HEK293T (cell line): ENCODE measurements at places on chromosomes 2 and 18.

- no peak for DNase-seq
Observed at GRCh38 chr2:241774419-241775222, 2.0 kb upstream of the GAL3ST2 start.

- DNase-seq, result no peak
Observed at GRCh38 chr2:41283079-41283775, 764.6 kb upstream of the PKDCC start.

- no peak for DNase-seq
Observed at GRCh38 chr18:59699750-59700534, 2.7 kb upstream of the CCBE1 start.

GRCh38 chr18:76378526-76379215, 116.4 kb downstream of the ZNF516 start:
- DNase-seq, result no peak

DNA sequence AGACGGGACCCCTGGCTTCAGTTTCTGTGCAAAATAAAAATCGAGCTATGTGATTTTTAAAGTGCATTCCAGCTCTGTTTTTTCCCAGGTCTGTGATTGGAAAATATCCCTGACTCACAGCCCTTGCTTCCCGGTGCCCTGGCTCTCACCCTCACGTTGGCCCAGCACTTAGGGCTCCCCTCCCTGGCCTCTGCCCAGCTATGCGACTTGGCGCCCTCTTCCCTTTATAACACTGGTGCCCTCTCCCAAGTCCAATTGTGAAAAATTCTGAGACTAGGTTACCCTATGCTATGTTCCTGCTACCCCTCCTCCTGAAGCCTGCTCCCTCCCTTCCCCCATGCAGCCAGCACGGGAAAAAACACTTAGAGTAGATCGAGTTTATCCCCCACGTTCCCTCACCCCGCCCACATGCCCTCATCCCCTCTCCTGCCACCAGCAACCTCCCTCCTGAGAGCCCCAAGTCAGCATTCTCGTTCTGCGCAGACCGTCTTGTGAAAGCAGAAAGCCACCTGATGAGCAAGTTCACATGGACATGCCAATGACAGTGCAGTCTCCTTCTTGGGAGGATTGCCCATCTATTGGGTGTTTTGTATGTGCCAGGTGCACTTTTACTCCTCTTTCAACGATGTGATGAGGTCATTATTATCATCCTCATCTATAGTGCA, 228.8 kb downstream of the VAPA start:
- DNase-seq, result no peak

DNA sequence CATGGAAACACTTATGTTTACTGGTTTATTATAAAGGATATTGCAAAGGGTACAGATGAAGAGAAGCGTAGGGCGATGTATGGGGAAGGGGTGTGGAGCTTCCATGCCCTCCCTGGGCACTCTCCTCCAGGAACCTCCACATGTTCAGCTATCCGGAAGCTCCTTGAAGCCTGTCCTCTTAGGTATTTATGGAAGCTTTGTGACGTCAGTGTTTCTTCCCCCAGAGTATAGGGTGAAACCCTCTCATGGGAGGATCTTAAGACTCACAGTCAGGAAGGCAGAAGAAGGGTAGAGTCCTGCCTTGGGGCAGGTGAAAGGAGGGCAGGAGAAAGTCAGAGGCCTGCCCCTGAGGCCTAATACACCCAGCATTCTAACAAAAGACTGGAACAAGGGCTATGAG, 61.3 kb upstream of the CREB1 start:
- no peak for DNase-seq

GRCh38 chr2:156864325-156864724, 393.2 kb upstream of the GALNT5 start:
- DNase-seq, result no peak

DNA sequence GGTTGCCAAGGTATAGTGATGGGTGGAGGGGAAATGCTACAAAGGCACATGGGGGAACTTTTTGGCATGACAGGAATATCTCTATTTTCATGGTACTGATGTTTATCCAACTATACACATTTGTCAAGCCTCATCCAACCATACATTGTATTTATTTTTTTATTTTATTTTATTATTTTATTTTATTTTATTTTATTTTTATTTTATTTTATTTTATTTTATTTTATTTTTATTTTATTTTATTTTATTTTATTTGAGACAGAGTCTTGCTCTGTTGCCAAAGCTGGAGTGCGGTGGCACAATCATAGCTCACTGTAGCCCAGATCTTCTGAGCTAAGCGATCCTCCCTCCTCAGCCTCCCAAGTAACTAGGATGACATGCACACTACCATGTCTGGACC, 219.1 kb downstream of the ZRANB3 start:
- DNase-seq, result no peak

GRCh38 chr2:119730671-119731177, 29.0 kb upstream of the PTPN4 start:
- DNase-seq, result no peak

DNA sequence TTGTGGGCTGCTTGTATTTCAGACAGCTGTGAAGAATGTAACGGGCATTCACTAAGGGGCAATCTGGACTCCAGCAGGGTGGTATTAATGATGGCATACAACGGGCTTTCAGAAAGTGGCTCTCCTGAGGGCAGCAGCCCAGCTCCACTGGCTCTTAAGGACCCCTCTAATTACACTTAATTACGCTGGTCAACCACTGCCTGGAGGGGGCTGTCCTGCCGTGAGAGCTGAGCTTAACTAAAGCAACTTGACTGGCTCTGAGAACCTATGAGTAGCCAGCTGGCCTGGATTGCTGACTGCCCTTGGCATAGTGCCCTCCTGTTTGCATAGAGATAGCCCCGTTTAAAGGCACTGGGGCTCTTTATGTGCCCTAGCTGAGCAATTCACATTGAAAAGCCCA, 3.8 kb downstream of the LIPG start:
- DNase-seq, result no peak

DNA sequence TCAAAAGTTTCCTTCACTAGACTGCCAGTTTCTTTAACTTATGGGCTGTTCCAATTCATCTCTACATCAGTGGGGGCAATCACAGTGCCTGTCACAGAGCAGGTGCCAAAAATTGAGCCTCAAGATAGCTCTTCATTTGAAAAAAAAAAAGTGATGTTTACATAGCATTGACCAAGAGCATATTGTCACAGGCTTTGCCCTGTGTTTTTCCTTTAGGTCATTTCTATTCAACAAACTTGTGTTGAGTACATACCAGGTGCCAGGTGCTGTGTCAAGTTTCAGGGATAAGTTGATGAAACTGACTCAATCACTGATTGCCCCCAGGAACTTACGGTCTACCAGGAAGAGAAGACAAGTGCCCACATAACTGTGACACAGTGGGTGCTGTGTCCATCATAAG, 22.2 kb upstream of the NT5C1B start:
- DNase-seq, result no peak

- DNase-seq, result no peak
Observed at GRCh38 chr2:10476723-10477442, 28.8 kb upstream of the ODC1 start.

GRCh38 chr2:14634489-14635390, 2.2 kb downstream of the LRATD1 start:
- DNase-seq, result peak; percentile 59

GRCh38 chr2:127085317-127085681, 21.7 kb downstream of the BIN1 start:
- no peak for DNase-seq

DNA sequence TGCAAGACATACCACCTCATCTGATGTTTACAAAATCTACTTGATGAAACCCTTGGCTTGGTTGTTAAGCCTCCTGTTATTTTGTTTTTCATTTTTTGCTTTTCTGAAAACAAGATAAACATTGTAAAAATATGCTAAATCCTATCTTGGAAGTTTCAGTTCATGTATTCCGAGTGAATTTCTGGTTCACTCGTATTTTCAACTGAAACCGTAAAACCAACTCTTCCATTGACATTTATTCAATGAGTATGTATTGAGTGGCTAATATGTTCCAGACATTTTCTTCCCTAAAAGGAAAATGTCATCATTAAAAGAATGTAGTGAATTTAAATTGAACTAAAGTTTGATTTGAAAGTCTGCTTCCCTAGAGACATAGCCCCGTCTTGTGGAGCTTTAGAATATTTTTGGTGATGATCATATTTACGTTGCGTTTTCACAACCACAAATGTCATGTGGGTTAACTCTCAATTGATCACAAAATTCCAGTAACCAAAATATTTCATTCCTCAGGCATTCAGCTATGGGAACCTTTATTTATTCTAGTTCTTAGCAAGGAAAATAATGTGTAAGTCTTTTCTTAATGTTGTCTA, 204.2 kb downstream of the MBD2 start:
- no peak for DNase-seq

DNA sequence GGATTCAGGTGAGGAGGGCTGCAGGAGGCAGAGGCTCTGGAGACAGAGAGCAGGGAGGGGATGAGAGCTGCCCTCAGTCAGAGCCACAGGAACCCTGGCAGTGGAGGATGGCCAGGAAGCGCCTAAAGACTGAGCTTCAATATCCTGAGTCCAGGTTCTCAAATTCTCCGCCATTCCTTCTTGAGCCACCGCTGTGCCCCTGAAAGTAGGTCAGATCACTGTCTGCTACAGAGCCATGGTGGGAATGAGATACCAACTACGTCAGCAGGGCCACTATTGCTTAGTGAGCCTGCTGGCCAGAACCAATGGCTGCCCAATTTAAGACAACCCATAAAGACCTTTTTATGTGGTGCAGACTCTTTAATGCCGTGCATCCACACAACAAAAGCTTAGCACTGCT, 155.5 kb downstream of the CTIF start:
- no peak for DNase-seq

GRCh38 chr18:3213300-3214059, 6.3 kb downstream of the MYOM1 start:
- no peak for DNase-seq

GRCh38 chr2:132678483-132678882, 8.5 kb upstream of the LYPD1 start:
- no peak for DNase-seq

- DNase-seq, result no peak
Observed at GRCh38 chr2:191266201-191266600, 21.0 kb downstream of the MYO1B start.

GRCh38 chr2:70706026-70706795, 61.8 kb downstream of the ADD2 start:
- DNase-seq, result no peak

- no peak for DNase-seq
Observed at GRCh38 chr2:179487010-179487731, 222.5 kb upstream of the SESTD1 start.

- peak; percentile 10 for DNase-seq
Observed at GRCh38 chr2:63488118-63488713, 100.1 kb downstream of the WDPCP start.
